ENCODE measurements at places on chromosomes 6 and 20. TPM values are rescaled to one million over a fixed set of nuclear protein-coding genes. Genes with fewer than 3 reads are reported as not detected.

ATAT1 gene
- total RNA-seq: 10.8 TPM

OPRM1 gene
- not detected for total RNA-seq

CNR1 gene
- total RNA-seq: not detected

SMPDL3A gene
- 1.1 TPM for total RNA-seq

PPP1R16B gene
- 62.3 TPM for total RNA-seq

LAMP5 gene
- not detected for total RNA-seq

MAS1 gene
- total RNA-seq: not detected

LHFPL5 gene
- not detected for total RNA-seq

BLTP3A gene
- 17.1 TPM for total RNA-seq

DAAM2 gene
- not detected for total RNA-seq

FAM184A gene
- 0.20 TPM for total RNA-seq

HRH3 gene
- not detected for total RNA-seq

FOXF2 gene
- not detected for total RNA-seq

FERMT1 gene
- total RNA-seq: not detected

CD2AP gene
- 26.3 TPM for total RNA-seq

PDRG1 gene
- 10.4 TPM for total RNA-seq

CLDN20 gene
- total RNA-seq: not detected

PNPLA1 gene
- total RNA-seq: 0.14 TPM

ADNP gene
- 66.8 TPM for total RNA-seq

NR2E1 gene
- not detected for total RNA-seq

KIF13A gene
- total RNA-seq: 26.4 TPM

CABLES2 gene
- total RNA-seq: 8.4 TPM

SLC32A1 gene
- not detected for total RNA-seq

LSM2 gene
- 34.9 TPM for total RNA-seq

NOX3 gene
- total RNA-seq: not detected

EYS gene
- total RNA-seq: 0.55 TPM

LRRC73 gene
- 0.24 TPM for total RNA-seq

TRAPPC3L gene
- total RNA-seq: not detected

CTCFL gene
- total RNA-seq: not detected

CCN6 gene
- total RNA-seq: not detected

B3GALT4 gene
- 22.7 TPM for total RNA-seq

PBOV1 gene
- not detected for total RNA-seq

RAD21L1 gene
- not detected for total RNA-seq

RAET1G gene
- total RNA-seq: not detected

C20orf144 gene
- 0.33 TPM for total RNA-seq

SLC17A2 gene
- not detected for total RNA-seq

TOMM6 gene
- total RNA-seq: 96.6 TPM

OR2H1 gene
- total RNA-seq: not detected

OXT gene
- not detected for total RNA-seq

CDH4 gene
- total RNA-seq: not detected

TFAP2C gene
- total RNA-seq: not detected

PSMB8 gene
- total RNA-seq: 160 TPM

GPR63 gene
- 0.31 TPM for total RNA-seq
